ENCODE measurements at places on chromosomes 1 and 21.

DNA sequence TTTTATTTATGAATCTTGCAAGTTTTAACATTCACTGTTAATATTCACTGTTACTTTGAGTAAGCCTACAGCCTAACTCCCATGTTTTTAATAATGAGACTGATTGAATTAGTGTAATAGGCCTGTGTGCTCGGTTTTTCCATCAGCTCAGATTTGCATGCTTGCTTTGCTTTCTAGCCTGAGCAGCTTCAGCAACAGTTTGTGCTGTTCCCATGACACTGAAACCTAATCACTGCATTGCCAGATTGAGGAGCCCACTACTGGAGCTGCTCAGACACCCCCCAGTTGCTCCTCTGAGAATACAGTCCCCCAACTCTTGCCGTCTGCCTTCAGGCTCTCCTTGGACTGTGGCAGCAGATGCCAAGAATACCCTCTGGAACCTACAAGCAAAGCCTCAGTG lies 695.4 kb downstream of the BRINP3 start:
- DNase-seq: no peak

GRCh38 chr1:97143236-97143882 lies 421.8 kb downstream of the PTBP2 start:
- no peak for DNase-seq

DNA sequence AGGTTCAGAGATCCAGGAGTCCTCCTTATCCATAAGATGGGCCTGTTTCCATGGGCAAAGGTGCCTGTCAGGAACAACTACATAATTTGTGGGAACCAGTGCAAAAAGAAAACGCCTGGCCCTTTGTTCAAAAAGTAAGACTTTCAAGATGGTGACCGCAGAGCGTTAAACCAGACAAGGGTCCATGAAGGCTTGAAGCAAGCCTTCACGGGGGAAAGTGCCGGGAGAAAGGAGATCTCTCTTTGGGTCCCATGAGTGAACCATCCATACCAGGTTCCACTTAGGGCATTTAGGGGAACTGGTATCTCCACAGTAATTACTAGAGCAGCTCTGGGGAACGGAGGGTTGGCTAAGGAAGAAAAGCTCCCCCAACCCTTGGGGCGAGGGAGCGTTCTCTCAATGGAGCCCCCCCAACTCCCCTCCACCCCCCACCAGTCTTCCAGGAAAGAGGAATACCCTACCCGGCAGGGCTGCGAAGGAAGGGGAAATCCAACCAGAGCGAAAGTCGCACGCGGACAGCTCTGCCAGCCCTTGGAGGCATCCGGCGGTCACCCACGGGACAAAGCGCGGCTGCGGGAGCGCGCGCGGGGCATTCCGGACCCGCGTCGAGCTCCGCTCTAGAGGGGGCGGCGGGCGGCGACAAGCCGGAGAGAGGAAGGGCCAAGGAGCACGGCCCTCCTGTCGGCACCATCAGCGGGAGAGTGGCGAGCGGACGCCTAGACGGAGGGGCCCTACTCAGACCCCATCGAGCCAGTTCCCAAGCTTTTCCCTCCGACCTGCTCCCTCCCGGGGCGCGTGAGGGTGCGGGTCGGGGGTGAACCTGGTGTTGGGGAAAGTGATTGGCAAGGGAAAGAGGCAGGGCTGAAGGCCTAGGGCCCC lies 687 bp upstream of the RASSF5 start:
- DNase-seq: no peak

- no peak for DNase-seq
Observed at GRCh38 chr1:94698356-94698755, 121.8 kb upstream of the SLC44A3 start.

DNA sequence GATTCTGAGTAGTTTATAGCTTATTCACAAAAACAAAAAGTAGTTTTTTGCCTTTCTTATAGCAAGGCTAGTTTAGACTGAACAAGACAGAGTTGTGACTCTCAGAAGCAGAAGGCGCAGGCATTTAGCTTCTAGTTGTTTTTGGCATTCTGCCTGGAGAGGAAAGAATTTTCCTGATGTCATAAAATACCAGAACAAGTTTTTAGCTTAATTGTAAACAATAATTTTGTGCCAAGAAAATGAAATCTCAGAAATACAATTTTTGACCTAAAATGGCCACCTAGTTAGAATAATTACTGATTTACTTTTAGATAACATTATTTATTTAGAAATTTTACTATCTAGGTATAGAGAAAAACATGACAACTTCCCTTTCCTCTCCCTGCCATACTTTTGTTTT lies 1.0 kb downstream of the DNAJB4 start:
- peak; percentile 51 for DNase-seq

DNA sequence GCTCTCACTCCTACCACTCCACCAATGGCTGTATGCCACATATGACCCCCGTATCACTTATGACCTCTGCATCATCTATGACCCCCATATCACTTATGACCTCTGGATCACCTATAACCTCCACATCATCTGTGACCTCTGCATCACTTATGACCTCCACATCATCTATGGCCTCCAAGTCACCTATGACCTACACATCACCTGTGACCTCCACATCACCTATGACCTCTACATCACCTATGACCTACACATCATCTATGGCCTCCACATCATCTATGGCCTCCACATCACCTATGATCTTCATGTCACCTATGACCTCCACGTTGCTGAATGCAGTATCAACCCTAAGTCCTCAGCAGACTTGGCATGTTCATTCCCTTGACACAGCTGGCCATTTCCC lies 271.2 kb downstream of the MATN1 start:
- DNase-seq: no peak

DNA sequence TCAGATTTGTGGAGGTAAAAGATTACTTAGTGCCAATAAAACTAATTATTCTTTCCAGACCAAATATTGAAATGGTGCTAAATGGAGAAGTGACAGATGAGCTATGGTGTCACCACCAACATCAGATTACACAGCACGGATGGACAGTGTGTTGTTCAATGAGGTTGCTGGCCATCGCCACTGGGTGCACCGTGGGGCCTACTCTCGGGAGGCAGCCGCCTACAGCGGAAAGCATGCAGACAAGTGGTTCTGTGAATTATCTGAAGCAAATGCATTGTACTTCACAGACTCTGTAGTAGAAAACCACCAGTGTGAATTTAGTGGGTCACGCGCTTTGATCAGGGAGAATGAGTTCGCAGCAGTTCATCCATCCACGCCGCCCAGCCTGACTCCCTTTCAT lies 42.3 kb downstream of the GNG4 start:
- no peak for DNase-seq

DNA sequence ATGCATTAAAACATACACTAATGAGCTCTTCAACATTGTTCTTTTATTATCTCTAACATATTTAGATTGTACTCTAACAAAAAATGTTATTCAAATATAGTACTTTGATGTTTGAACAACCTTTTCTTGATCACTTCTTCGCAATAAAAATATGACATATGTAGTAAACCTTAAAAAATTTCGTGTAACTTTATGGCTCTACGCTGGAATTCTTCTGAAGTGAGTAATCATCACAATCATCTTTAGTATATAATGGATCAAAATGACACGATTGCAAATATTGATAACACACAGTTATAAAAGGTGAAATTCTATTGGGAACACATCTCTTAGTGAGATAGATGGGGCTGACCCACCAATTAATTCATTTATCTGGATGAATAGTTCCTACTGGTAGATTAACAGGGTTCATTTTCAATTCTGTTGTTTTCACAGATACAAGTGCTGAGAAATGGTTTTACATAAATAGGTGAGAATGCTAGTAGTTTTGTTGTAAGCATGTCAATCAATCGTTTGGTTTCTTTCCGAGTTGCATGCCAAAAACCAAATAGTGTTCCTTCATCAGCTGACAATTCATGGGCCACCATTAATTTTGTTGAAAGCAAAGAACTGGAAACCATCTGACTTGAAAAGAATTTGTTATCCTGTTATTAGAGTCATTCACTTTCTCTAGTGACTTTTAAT lies 1.5 kb upstream of the ZMPSTE24 start:
- no peak for DNase-seq

- DNase-seq: no peak
Observed at GRCh38 chr21:43854773-43855633, 10.0 kb upstream of the AGPAT3 start.

All from adrenal gland (tissue), 19 donors.